ENCODE measurements at places on chromosomes 2 and 18. TPM values are rescaled to one million over a fixed set of nuclear protein-coding genes. Genes with fewer than 3 reads are reported as not detected.

DNA sequence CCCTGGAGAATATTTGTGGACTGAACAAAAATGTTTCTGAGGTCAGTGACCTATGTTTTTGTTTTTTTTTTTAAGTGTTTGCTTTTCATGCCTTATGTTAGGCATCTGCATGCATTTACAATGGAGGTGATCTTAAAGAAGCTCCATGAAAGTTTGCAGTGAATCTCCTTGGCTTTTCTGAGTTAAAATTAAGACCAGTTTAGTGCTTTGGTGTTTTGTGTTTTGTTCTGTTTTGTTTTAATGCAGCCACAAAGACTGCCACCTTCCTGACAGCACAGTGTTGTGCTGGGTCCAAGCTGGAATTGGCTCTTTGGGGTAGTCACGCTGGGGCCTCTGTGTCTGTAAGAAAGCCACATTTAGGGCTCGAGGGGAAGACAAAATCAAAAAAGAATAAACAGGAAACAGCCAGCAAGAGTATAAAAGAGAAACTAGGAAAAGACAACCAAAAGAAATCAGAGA lies 396.2 kb downstream of the ARHGAP15 start:
- no peak for DNase-seq

- peak; percentile 8 for DNase-seq
These were observed 905 bp upstream of the NUP35 start for GRCh38 chr2:183123117-183123958.

DNA sequence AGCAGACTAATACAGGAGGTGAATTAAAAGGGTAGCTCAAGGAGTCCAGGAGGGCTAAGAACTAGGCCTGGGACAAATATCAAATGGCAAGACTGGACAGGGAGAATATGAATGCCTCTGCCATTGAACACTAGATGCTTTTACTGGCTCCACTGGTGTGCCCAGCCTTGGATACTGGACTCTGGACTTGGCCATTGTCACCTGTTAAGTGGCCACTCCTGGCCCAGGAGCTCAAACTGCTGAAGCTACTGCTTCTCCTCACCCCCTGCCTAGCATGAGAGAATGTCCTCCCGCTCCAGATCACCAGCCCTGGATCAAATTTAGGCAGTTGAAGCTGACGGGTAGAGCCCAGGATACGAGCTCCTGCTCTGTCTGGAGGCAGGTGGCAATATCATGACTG lies 170.8 kb downstream of the DDX1 start:
- DNase-seq: no peak

GRCh38 chr2:8986327-8986976 lies 17.0 kb downstream of the MBOAT2 start:
- no peak for DNase-seq

DNA sequence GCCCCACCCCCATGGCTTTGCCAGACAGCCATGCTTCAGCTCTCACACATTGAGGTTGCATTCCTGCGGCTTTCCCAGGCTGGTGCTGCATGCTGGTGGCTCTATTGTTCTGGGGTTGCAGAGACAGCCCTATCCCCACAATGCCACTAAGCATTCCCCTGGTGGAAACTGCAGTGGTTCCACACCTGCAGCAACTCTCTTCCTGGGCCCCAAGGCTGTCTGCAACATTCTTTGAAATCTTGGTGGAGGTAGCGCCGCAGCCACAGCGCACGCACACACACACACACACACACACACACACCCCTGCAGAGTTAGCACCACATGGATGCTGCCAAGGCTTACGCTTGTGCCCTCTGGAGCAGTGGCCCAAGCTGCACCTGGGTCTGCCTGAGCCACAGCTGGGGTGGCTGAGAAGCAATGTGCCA lies 21.4 kb downstream of the SFXN5 start:
- no peak for DNase-seq

GRCh38 chr2:21480162-21480561 lies 356.4 kb downstream of the TDRD15 start:
- DNase-seq: no peak

DNA sequence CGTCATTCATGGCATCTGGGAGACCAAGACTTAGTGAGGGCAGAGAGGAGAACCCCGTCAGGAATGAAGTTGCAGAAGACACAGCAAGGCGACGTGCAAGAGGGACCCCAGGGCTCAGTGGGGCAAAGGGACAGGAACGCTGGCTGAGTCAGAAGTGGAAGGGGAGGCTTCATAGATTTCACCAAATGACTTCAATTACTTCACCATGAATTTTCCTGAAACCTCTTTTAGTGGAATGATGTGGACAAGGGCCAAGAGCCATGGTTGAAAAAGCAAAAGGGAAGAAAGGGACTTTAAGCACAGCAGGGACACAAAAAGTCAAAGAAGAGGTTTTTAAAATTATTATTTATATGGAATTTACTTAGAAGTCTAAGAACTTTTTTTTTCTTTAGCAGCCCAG lies 141.6 kb upstream of the PID1 start:
- no peak for DNase-seq

MEP1B gene
- not detected for total RNA-seq
